ENCODE measurements at places on chromosomes 2 and 18. TPM values are rescaled to one million over a fixed set of nuclear protein-coding genes. Genes with fewer than 3 reads are reported as not detected.

GRCh38 chr2:55776479-55776878 is 82.8 kb upstream of the PNPT1 start:
- no peaks in the 10 kb centered on the region for H3K27me3 ChIP-seq
- no peak for DNase-seq
- H3K36me3 ChIP-seq = no peaks in the 10 kb centered on the region
- no peak overlapping the region for H3K27ac ChIP-seq
- H3K4me3 ChIP-seq = no peak overlapping the region

DNA sequence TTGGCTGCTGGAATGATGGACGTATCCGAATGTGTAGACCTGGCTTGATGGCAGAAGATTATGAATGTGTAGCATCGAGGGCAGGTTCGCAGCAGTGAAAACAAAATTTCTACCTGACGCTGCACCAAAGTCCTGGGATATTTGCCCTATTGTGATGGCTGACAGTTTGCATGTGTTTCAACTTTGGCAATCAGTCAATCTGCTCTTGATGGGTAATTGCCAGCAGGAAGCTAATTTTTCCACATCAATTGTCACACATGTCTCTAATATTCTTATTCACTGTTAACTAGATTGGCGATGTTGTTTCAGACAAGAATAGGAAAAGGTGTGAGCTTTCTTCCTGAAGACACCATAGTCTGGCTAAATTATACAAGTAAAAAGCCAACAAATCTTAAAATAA is 821.3 kb downstream of the LRRTM4 start:
- no peak overlapping the region for H3K27ac ChIP-seq
- no peaks in the 10 kb centered on the region for H3K4me1 ChIP-seq
- H3K4me3 ChIP-seq = no peak overlapping the region
- no peaks in the 10 kb centered on the region for H3K27me3 ChIP-seq
- no peaks in the 10 kb centered on the region for H3K36me3 ChIP-seq

- H3K27ac ChIP-seq = no peak overlapping the region
- H3K27me3 ChIP-seq = peaks cover 59% of the 10 kb centered on the region
- H3K4me3 ChIP-seq = no peak overlapping the region
- no peaks in the 10 kb centered on the region for H3K4me1 ChIP-seq
- no peak for DNase-seq
Observed at GRCh38 chr2:144507441-144508171, 12.3 kb downstream of the ZEB2 start.

DNA sequence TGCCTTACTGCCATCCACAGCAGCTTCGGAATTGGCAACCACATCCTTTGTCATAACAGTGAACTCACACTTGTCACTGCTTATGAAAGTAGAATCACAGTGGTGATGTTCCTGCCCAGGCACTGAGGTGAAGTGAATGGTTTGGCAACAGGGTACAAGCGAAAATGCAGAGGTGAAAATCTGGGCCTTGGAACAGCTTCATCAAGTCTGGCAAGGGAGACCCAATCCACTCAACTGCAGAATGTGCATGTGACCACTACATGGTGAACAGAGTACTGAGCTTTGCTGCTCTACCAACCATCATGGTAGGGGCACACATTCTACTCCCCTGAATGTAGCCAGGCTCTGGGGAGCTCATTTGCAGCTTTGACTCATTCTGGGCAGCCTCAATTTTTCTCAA is 15.0 kb upstream of the SKA1 start:
- H3K4me3 ChIP-seq = no peak overlapping the region
- no peak overlapping the region for H3K27ac ChIP-seq
- no peaks in the 10 kb centered on the region for H3K27me3 ChIP-seq
- H3K4me1 ChIP-seq = peaks cover 9% of the 10 kb centered on the region
- no peaks in the 10 kb centered on the region for H3K36me3 ChIP-seq
- DNase-seq = no peak

GRCh38 chr2:148928395-148928794 is 53.4 kb downstream of the KIF5C start:
- H3K36me3 ChIP-seq = no peaks in the 10 kb centered on the region
- H3K4me1 ChIP-seq = no peaks in the 10 kb centered on the region
- H3K27ac ChIP-seq = no peak overlapping the region
- no peak for DNase-seq
- peaks cover 3% of the 10 kb centered on the region for H3K27me3 ChIP-seq

DNA sequence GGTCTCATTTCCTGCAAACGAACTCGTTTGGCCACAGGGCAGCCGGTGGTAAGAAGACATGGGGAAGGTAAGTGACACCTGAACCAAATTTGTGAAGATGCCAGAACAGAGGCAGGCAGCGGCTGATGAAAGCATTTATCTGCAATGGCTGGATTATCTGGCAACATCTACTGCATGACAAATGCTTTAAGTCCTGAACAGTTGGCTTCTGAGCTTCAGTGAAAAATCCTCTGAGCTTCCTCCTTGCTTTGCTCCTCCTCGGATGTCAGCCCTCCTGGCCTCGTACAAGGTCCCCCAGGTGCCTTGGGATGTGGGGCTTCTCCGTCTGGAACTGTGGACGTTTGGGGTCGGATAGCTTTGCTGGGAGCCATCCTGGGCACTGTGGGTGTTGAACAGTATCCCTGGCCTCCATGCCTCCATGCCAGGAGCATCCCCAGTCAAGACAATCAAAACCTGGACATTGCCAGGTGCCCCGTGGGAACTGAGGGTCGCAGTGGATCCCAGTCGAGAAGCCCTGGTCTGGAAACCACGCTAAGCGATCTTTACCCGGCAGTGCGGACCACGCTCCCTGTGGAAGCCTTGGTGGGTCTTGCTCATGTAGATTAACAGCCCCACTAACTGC is 49.3 kb downstream of the KCNG2 start:
- DNase-seq = no peak
- H3K4me1 ChIP-seq = no peaks in the 10 kb centered on the region
- no peaks in the 10 kb centered on the region for H3K27me3 ChIP-seq
- no peak overlapping the region for H3K27ac ChIP-seq
- no peaks in the 10 kb centered on the region for H3K36me3 ChIP-seq
- no peak overlapping the region for H3K4me3 ChIP-seq

GRCh38 chr18:76453057-76453561 is 41.9 kb downstream of the ZNF516 start:
- DNase-seq = no peak
- H3K27ac ChIP-seq = no peak overlapping the region
- H3K27me3 ChIP-seq = no peaks in the 10 kb centered on the region

- H3K27ac ChIP-seq = no peak overlapping the region
- no peak for DNase-seq
- peaks cover 17% of the 10 kb centered on the region for H3K4me1 ChIP-seq
- H3K4me3 ChIP-seq = no peak overlapping the region
- no peaks in the 10 kb centered on the region for H3K27me3 ChIP-seq
Observed at GRCh38 chr2:113088213-113088992, 20.6 kb downstream of the IL1F10 start.

DNA sequence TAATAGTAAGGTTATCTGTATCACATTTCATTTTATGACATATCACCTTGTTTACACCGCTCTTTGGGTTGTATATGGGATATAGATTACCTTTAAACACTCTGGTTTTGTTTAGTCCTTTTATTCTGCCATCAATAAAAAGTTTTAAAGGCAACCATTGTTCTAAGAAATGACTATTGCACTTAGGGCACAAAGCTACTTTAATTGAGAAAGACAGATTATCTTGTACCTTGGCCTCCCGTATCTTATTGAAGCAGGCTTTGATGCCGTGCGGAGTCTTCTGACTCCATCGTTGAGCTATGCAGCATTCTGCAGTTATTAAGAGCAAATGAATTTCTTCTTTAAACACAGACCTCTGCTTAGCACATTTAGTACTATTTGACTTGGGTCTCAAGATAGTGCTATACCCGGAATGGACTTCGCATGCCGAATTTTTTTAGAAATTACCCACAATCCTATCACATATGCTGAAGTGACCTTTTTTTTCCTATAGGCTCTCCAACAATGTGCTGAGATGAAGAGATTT is 16.7 kb downstream of the PKDCC start:
- no peak overlapping the region for H3K27ac ChIP-seq
- no peaks in the 10 kb centered on the region for H3K4me1 ChIP-seq
- no peak for DNase-seq
- H3K36me3 ChIP-seq = no peaks in the 10 kb centered on the region
- no peak overlapping the region for H3K4me3 ChIP-seq
- peaks cover 3% of the 10 kb centered on the region for H3K27me3 ChIP-seq

DNA sequence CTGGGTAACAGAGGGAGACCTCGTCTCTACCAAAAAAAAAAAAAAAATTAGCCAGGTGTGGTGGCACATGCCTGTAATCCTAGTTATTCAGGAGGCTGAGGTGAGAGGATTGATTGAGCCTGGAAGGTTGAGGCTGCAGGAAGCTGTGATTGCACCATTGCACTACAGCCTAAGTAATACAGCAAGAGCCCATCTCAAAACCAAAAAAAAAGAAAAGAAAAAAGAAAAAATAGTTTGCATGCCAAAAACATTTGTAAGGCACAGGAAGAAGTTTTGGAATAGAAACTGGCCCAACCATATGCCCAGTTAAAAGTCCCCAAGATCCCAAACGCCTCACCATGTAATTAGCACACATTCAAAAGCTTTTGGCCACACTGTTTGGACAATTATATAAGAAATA is 13.4 kb upstream of the ACOXL start:
- H3K27ac ChIP-seq = no peak overlapping the region
- no peak overlapping the region for H3K4me3 ChIP-seq
- H3K36me3 ChIP-seq = no peaks in the 10 kb centered on the region
- peaks cover 9% of the 10 kb centered on the region for H3K27me3 ChIP-seq
- peaks cover 6% of the 10 kb centered on the region for H3K4me1 ChIP-seq

TSPYL6 gene
- not detected for polyA plus RNA-seq

ATOH8 gene
- polyA plus RNA-seq = not detected

C2orf74 gene
- 24.3 TPM for polyA plus RNA-seq

SCN7A gene
- not detected for polyA plus RNA-seq

GPR45 gene
- polyA plus RNA-seq = not detected

PAX8 gene
- polyA plus RNA-seq = 4.4 TPM

RAB11FIP5 gene
- polyA plus RNA-seq = 41.2 TPM

ZFP36L2 gene
- 52.4 TPM for polyA plus RNA-seq

ANKRD62 gene
- polyA plus RNA-seq = not detected

GBX2 gene
- 0.17 TPM for polyA plus RNA-seq

GALNT3 gene
- 34.4 TPM for polyA plus RNA-seq

Data from keratinocyte (primary cell).